ENCODE measurements at places on chromosomes 6 and 20.
A peak's percentile ranks its signal among the peaks of the same experiment; 100 is the strongest.

- no peak for DNase-seq
These were observed 6.9 kb upstream of the RNF144B start for GRCh38 chr6:18380158-18380836.

- DNase-seq = no peak
These were observed 57.4 kb downstream of the FARS2 start for GRCh38 chr6:5318617-5319272.

GRCh38 chr6:14079971-14080370 is 37.6 kb upstream of the CD83 start:
- DNase-seq = no peak

- no peak for DNase-seq
These were observed 288.0 kb downstream of the PHACTR1 start for GRCh38 chr6:13004601-13005000.

- no peak for DNase-seq
These were observed 1587.4 kb downstream of the GRIK2 start for GRCh38 chr6:102980951-102981350.

DNA sequence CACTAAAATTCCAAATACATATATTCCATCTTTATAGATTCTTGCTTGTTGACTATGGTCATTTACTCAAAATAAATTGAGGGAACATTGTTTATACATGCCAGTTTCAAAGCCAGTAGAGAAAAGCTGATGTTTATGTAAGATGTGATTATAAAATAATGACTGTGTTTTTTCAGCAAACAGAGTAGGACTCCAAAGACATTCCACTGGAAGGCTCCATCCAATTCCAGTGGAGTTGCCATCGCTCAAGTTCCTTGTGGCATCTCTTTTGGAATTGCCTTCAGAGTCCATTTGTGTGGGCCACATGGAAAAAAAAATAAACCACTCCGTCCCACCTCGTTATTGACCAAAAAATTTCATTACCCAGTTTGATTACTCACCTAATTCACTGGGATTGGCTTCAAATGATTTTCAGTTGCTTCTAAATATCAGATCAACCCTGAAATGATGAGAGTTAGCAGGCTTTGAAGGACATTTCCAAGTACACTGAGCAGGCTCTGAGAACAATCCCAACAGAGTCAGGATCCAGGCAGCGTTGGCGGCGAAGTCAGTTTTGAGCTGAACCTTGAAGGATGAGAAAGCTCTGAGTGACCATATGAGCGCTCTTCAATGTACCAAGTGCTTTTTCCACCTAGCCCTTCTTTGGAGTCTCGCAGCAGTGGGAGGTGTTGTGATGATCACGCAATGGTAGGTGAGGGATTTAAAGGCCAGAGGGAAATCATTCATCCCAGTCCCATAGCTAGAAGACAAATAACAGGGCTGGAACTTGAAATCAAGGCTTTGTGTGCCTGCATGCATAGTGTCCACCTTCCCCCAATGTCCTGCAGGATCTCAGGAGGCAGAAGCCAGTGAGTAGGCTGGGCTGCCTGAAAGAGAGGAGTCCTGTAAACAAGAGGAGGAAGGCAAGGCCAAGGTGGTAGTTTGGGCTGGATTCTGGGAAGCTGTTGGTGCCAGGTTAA is 281.7 kb downstream of the CDC5L start:
- peak; percentile 70 for DNase-seq
